ENCODE measurements at places on chromosomes 5 and 9.

- no peak for DNase-seq
These were observed 115.2 kb downstream of the ZDHHC21 start for GRCh38 chr9:14578030-14578429.

DNA sequence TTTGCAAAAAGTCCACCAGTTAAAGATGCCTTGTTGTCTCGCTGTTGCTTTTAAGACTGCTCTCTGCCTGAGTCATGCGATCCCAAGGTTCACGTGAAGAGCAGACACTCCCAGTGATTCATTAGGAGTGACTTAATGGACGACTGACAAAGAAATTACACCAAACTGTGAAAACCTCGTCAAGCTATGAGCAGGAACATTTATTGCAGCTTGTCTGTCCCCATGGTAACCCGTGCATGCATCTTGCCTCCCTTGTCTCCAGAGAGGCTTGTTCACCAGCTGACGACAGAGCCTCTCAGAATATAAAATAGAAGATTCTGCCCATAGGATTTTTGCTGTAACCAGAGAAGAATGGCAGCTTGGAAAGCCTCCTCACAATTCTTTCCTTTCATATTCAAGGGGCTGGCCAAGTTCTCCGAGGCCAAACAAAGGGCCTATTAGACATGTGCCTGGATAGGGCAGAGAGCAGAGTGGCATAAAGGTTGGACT is 352.7 kb downstream of the SPOCK1 start:
- no peak for DNase-seq

DNA sequence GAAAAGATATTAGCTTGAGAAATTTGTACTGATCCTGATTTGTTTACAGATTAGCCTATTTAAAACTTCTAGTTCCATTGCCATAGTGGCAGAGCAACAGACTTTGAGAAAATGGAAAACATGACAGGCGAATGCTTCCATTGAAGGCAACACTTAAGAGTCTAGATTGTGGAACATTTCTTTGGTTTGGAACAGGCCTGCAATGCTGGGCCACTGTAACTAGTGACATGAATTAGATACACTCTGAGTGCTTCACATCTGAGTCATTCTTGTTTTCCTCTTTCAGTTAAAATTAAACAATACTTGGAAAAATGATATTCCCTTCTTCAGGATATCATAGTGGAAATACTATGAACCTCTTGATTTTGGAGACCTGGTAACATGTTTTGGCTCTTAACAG is 453.6 kb upstream of the TUSC1 start:
- no peak for DNase-seq

DNA sequence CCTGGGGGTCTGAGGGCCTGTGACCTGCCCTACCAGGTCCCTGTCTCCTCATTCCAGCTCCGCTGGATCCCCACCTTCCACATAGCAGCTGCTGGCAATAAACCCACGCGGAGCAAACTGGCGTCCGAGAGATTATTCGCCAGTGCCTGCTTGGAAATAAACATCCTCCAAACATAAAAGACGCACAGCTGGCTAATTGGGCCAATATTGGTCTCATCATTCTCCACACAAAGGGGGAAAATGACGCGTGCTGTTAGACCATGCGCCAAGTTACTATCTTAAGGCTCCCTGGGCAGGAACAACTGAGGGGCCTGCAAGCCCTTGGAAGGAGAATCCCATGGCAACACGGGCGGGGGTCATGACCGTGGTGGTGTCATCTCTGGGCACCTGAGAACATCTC is 73.3 kb upstream of the SARDH start:
- no peak for DNase-seq

GRCh38 chr9:134932606-134933005 is 14.9 kb upstream of the FCN1 start:
- DNase-seq, result no peak

- no peak for DNase-seq
These were observed 58.8 kb downstream of the GADD45G start for GRCh38 chr9:89663614-89663970.

GRCh38 chr5:97056263-97056662 is 86.1 kb downstream of the LIX1 start:
- no peak for DNase-seq

DNA sequence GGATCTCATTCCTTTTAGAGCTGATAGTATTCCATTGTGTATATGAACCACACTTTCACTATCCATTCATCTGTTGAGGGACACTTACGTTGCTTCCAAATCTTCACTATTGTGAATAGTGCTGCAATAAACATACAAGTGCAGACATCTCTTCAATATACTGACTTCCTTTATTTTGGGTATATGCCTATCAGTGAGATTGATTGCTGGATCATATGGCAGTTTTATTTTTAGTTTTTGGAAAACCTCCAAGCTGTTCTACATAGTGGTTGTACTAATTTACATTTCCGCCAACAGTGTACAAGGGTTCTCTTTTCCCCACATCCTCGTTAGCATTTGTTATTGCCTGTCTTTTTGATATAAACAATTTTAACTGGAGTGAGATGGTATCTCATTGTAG is 33.8 kb upstream of the LECT2 start:
- no peak for DNase-seq

DNA sequence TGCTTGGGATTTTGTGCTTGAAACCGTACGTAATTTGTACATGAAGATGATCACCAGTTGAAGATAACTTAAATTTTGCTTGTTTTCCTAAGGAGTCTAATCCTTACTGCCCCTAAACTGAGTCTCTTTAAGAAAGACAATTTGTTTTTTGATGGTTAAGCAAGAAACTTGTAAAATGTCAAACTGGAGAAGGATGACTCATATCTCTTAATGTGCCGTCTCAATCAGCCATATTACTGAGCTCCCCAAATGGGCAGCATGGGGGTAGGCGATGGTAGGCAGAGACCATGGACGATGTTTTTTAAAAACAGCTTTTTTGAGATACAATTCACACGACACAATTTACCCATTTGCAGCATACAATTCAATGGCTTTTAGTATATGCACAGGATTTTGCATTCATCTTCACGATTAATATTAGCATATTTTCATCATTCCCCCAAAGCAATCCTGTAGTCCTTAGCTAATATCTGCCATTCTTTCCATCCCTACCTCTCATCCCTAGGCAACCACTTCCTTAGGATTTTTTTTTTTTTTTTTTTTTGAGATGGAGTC is 14.3 kb downstream of the ARHGAP26 start:
- DNase-seq, result no peak

DNA sequence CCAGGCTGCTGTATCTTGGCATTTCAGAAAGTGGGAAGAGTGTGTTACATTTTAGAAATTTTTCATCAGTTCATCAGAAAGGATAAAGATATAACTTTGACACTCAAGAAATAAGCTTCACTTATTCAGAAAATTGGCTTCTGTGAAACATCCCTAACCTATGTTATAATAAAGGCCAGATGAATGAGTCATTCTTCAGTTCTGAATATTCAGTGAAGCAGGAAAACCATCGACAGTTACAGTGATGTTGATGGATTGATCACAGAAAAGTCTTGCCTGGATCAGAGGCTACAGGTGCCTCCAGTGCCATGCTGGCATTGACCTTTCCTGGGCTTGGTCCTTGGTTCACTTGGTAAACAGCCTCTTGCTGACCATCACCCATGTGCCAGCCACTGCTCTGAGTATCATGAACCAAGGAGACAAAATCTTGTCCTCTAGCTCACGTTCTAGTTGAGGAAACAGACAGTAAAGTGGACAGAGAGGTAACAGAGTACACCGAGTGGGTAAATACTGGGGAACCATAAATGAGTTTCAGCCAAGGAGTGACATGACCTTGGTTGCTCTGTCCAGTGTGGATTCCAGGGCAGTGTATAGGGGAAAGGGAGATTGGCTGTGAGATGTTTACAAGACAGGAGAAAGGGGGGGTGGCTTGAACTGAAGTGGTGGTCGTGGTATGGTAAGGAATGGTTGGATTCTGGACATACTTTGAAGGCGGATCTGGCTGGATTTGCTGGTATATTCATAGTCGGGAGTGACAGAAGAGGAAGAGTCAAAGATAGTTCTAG is 98.6 kb downstream of the AMBP start:
- no peak for DNase-seq

GRCh38 chr5:98050583-98050982 is 722.9 kb upstream of the RGMB start:
- no peak for DNase-seq

- no peak for DNase-seq
These were observed 31.4 kb downstream of the COL27A1 start for GRCh38 chr9:114186605-114187289.

DNA sequence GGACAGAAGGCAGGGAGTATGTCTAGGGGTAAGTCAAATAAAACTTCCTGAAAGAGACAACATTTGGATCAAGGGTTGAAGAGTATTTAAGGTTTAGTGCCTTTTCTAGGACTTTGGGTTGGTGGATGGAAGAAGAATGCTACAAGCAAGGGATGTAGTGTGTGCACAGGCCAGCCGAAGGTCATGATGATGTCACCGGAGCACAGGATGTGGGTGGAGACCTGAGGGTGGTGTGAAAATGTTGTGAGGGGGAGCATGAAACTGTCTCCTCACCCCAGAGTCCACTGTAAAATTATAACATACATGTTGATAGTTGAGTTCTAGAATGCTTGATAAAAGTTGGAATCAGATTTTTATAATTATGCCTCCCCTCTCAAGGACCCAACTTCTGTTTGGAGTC is 553.3 kb upstream of the SGCD start:
- no peak for DNase-seq

Data from esophagus squamous epithelium (tissue), 5 donors.